ENCODE measurements at places on chromosomes 12 and 14.

DNA sequence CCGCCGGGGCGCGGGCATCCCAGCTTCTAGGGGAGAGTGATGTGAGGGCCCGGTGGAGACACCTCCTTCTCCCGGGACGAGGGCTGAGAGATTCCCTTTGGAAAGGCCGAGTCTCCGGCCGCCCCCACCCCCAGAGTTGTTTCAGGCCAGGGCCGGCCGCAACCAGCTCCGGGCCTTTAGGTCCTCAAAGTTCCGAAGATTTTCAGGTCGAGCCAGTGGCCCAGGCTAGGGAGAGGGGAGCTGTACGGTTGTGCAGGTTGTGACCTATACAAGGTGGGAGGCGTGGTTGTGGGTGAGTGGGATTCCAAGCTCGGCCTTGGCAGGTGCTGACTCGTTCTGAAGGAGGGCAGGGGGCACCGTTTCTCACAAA, 18.4 kb upstream of the ANKRD33 start:
- DNase-seq, result no peak

- DNase-seq, result no peak
Measured at GRCh38 chr14:104115131-104115600, 23.2 kb upstream of the KIF26A start.

GRCh38 chr12:65430571-65431306, 152.3 kb downstream of the MSRB3 start:
- no peak for DNase-seq

- no peak for DNase-seq
Measured at GRCh38 chr14:22896760-22897159, 13.7 kb downstream of the REM2 start.

DNA sequence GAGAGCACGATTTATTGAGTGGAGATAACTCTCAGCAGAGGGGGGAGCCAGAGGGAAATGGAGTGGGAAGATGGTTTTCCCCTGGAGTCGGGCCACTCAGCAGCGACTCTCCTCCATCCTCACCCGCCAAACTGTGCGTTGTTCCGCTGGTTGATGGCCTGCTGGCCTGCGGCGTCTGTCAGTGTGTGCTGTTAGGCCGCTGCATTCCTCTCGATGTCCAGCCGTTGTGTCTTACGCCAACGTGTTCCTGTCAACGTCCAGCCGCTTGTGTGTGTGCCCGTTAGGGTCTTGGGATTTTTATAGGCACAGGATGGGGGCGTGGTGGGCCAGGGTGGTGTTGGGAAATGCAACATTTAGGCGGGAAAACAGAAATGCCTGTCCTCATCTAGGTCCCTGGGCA, 69.2 kb downstream of the PTPRQ start:
- DNase-seq, result no peak

DNA sequence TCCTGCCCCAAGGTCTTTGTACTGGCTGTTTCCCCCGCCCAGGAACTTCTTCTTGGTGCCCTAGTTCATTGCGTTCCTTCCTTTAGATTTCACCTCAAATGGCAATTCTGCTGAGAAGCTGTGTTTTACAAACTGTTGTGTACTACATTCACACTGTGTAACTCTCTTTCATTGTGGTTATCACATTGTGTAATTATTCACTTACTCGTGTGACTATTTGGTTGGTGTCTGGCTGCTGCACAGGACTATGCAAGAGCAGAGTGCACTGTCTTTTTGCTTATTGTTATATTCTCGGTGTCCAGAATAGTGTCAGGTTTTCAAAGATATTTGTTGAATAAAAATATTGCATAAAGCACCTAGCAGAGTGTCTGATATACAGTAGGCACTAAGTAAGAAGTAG, 177.2 kb upstream of the PRICKLE1 start:
- no peak for DNase-seq
